Stimulated activated CD4-positive, alpha-beta T cell treated with anti-CD3 and anti-CD28 coated beads, Interleukin-15, amount 100 ng/mL, for 1 hour (primary cell): ENCODE measurements at places on chromosomes 1 and 21.

DNA sequence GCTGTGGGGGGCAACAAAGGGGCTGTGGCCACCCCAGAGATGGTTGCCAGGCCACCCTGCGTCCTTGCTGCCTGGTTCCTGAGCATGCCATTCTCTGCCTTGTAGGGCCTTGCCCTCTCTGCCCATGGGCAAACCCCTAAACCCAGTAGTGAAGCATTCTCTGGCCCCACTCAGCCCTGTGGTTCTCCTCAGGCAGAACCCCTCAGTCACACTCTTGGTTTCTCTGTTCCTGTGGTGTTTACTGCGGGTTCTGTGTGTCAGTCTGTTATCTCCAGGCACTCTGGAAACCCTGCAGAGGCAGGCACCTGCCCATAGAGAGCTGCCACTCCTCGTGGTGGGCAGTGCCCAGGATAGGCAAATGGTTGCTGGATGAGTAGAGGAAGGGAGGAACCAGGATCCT lies 41.1 kb upstream of the IL19 start:
- DNase-seq: no peak

GRCh38 chr1:17270891-17271765 lies 22.2 kb downstream of the PADI3 start:
- DNase-seq: no peak

DNA sequence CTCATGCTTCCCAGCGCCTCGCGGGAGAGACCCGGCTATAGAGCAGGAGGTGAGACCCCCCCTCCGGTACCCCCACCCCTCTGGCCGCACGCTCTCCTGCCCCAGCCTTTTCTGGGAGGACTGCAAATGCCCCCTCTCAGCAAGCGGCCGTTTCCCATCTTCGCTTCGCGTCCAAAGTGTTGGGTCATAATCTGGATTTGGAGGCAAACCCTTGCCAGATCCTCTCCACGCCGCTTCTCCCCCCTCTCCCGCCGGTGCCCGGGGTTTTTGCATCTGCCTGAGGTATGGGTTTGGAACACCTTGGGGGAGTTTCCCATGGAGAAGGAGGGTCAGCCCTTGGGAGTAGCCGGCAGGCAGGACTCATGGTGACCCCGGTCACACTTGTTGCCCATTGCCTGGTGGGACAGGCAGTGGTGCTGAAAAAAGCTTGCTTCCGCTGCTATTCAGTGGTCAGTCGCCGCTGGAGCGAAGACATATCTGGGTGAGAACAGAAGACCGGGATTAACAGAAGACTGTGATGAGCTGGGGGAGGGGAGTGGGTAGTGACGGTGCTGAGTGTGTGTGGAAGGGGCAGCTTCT lies 935 bp downstream of the KCNK2 start:
- DNase-seq: no peak

DNA sequence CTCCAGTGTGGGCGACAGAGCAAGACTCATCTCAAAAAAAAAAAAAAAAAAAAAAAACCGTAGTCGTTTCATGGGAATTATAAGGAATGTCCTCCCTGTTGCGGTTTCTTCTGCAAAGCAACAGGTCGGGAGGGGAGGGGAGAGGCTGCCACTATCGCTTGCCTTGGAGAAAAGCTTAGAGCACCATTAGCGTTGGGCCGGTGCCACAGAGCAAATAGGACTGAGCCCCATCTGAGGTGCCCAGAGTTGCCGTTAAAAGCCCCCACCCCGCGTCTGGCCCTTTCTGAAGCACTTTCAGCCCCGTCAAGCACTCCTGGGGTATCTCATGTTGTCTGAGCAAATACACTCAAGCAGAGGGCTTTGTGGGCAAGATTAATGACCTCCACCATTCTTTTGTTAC lies 2.2 kb downstream of the RIPPLY3 start:
- no peak for DNase-seq

DNA sequence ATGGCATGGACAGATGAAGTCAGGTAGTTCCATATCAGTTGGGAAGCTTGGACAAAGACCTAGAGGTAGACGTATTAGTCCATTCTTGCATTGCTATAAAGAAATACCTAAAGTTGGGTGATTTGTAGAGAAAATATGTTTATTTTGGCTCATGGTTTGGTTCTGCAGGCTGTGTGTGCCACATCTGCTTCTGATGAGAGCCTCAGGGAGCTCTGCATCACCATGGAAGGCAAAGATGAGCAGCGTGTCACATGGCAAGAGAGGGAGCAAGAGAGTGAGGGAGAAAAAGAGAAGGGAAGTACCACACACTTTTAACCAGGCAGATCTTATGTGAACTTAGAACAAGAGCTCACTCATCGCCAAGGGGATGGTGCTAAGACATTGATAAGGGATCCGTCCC lies 9.0 kb downstream of the TSACC start:
- DNase-seq: no peak

GRCh38 chr1:15011661-15012060 lies 141.9 kb upstream of the TMEM51 start:
- DNase-seq: no peak

GRCh38 chr21:29321217-29321616 lies 22.5 kb downstream of the BACH1 start:
- DNase-seq: no peak

GRCh38 chr1:9275567-9276034 lies 17.1 kb upstream of the SPSB1 start:
- no peak for DNase-seq

GRCh38 chr1:180270530-180271271 lies 40.6 kb downstream of the LHX4 start:
- no peak for DNase-seq

GRCh38 chr21:45037986-45038385 lies 36.4 kb upstream of the ADARB1 start:
- no peak for DNase-seq

DNA sequence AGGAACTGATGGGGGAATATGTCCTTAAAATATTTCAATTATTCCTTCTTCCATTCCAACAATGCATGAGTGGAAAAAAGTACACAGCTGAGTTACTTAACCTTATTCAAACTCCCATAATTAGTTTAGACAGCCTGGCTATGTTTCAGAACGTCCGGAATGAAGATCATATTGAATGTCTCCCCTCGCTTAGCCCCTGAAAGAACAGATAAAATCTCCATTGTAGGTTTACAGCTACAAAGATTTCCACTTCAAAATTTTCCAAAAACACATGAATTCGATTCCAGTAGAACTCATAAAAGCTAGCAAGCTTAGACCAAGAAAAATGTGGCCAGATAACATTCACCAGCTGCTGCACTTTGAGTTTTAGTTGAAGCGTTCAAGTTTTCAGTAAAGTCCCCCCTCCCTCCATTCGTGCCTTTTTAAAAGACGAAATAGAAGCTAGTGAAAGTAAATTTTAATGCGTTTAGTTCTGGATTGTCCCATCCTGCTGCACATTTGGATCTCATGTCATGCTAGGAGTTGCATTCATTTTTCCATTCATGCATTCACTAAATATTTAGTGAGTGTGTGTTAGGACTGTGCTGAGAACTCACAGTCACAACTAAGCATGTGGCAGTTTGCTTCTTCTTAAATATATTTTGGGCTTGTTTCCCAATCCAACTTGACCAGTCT lies 29.4 kb upstream of the SSX2IP start:
- no peak for DNase-seq

- DNase-seq: no peak
These were observed 13.4 kb downstream of the DRAXIN start for GRCh38 chr1:11704691-11705475.

DNA sequence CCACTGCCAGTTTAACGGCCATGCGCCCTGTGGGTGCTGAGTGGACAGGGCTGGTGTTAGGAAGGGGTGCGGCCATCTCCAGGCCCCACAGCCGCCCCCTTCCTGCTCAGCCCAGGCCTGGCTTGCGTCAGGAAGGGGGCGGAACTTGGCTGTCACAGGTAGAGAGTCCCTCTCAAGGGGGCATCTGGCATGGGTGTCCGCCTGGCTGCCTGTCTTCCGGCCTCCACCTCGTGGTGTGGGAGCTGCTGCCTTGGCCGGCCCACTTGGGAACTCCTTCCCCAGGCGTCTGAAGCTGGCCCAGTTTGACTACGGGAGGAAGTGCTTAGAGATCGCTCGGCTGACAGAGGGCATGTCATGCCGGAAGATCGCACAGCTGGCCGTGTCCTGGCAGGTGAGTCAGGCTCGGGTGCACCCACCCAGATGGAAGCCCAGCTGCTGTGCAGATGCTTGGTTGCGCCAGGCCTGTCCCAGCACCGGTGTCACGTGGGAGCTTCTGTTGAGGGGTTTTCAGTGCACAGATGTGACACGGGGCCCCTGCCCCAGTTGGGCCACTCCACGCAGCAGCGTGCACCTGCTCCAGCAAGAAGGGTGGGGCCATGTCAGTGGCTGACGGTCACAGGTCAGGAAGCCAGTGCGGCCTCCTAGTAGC lies 9.1 kb upstream of the ATAD3B start:
- DNase-seq: no peak

DNA sequence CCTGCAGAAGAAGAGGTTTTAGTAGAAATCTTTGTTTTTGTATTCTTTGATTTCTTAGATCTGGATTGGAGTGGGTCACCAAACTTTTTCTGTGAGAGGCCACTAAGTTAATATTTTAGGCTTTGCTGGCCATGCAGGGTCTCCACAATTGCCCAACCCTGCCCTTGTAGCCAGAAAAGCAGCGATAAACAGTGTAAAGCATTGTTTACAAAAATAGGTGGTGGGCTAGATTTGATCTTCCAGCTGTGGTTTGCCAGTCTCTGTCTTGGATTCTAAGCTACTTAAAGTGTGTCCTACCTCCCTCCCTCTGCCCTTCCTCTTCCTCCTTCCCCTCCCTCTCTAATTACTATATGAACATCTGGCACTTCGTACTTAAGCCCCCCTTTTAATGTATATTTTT lies 68.0 kb downstream of the LAMC1 start:
- no peak for DNase-seq

DNA sequence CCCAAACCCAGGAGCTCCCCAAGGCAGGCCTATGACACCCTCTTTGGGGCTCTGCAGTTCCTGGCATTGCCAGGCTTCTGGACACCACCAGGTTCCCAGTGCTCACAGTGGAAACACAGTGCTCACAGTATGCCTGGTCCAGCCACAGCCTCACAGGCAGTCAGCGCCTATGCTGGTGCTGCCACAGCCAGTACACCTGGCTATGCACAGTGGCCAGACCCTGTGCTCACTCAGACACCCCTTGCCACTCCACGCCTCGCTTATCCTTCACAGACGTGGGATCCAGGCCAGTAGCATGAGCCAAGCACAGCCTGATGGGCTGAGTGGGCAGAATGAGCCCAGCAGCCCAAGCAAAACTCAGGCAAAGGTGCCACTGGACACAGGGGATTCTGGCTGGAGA lies 579.2 kb upstream of the ADGRL2 start:
- no peak for DNase-seq

DNA sequence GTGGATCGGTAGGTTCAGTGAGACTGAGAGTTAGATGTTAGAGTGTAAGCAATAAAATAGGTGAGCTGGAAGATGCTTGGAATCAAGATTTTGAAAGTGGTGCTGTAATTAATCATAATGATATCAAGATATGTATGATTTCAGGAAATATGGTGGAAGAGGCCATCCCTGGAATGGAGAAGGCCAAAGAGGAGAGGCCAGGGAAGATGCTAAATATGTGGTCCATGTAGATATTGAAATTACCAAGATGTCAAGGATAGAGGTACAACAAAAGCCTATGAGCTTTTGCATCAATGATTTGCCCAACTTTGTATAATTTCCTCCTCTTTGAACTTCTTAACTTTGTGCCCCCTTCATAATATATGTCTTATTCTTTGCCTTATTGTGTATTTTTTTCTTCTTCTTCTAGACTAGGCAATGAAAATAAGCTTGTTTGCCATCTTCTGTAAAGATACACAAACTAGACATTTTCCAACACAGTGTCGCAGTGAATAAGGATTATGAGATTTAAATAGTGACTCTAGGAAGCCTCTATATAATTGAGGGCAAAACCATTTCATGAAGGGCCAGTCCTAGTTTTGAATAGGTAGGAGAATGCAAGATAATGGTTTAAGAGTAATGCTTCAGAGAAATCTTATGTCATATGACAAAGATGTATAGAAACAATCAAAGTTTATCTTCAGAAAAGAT lies 8.9 kb downstream of the PTGS2 start:
- no peak for DNase-seq

GRCh38 chr1:95653618-95654017 lies 419.6 kb downstream of the RWDD3 start:
- no peak for DNase-seq

- no peak for DNase-seq
These were observed 48.2 kb downstream of the SSBP3 start for GRCh38 chr1:54357967-54358366.

- no peak for DNase-seq
These were observed 11.5 kb downstream of the OTUD3 start for GRCh38 chr1:19893687-19894086.

DNA sequence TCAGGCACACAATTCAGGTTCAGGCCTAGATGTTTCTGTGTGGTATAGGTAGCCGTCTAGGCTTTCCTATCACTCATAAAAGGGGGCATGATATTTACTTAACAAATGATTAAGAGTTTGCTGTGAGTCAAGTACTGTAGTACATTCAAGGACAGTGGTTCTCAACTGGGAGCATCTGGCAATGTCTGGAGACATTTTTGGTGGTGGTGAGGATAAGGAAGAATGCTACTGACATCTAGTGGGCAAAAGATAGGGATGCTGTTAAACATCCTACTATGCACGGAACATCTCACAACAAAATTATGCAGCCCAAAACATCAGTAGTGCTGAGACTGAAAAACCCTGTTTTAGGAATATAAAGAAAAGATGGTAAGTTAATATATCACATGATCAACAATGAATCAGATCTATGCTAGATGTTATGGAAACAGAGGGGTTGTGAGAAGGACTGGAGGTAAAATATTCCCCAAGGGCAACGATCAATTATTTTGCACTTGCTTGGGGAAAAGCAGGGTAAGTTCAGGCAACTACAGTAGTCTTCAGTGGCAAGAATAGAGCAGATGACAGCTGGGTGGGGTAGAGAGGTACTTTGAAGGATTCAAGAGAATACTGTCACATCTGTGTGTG lies 4.9 kb downstream of the DNTTIP2 start:
- DNase-seq: no peak

GRCh38 chr1:1309251-1310108 lies 1.1 kb downstream of the PUSL1 start:
- no peak for DNase-seq

DNA sequence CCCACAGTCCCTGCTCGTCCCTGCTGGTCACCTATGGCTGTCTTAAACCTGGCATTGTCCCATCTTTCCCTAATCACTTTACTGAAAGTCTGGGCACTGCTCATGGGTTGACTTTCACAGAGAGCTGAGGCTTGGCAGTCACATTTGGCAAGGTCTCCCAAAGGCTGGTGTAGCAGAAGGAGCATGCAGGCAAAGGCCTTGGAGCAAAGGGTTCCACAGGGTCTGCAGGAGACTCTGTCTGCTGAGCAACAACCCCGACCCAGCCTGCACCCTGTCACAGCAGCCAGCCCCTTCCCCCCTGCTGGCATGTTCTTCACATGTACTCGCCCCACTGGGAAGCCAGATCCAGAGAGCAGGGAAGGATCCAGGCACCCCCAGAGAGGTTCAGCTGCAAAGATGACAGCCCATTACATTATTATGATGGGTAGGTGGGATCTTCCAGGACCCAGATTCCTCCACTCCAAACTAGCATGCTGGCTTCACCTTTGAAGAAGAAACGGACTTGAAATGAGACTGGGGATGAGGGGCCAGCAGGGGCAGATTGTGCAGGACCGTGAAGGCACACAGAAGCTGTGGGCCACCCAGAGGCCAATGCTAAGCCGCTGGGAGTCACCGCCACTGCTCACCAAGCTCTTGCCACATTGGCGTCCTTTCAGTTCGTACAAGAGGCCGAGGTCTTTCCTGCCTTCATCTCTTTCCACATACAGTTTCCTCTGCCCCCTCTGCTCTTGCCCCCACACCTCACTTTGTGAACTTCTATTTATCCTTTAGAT lies 14.2 kb upstream of the TMEM125 start:
- no peak for DNase-seq

- DNase-seq: no peak
These were observed 10.9 kb downstream of the VAV3 start for GRCh38 chr1:107954126-107954525.
